ENCODE measurements at places on chromosomes 4 and X.

- no peak for DNase-seq
Observed at GRCh38 chr4:52472444-52472843, 186.7 kb downstream of the USP46 start.

- DNase-seq: no peak
Observed at GRCh38 chr4:75057369-75057768, 124.5 kb downstream of the PARM1 start.

DNA sequence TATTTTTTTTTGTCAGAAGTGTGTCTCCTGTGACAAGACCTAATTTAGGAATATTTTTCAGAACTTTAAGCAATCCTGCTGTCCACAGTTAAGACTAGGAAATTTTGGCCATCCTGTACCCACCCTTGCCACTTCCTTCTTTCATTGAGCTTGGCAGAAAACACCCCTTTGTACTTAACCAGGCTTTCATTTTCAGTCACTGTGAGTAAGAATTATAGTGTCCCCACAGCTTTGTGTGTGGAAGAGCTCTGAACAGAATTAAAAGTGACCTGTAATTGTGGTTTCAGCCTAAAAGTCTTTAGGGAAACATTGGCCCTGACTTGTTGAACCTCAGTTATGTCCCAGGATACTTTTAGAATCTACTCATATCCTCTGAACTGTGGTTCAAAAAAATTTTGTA, 153.7 kb upstream of the BMP3 start:
- no peak for DNase-seq

DNA sequence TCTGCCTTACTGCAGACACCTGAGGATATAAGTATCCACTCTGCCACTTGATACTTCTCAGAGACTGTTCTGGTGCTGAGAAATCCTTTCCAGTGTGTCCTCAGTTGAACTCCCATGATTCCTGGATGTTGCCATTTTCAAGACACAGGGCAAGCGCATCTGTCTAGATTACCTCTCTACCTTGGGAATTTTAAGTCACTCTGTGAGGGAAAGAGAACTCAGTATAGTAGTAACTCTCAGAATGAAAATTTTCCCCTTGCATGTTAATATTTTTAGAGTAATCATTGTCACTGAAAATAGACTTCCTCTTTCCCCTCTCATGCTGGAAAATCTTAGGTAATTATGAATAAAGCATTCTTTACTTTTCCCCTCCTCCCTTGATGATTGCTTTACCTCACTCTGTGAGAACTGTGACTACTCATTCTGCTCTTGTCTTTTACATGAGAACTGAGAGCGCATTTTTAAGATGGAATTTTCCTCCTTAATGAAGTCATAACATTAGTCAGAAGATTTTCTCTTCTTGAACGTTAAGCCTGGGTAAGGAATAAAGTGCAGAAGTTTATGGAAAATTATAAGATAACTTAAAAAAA, 45.0 kb downstream of the TET2 start:
- DNase-seq: no peak

GRCh38 chr4:6749340-6750171, 33.0 kb upstream of the KIAA0232 start:
- DNase-seq: no peak

DNA sequence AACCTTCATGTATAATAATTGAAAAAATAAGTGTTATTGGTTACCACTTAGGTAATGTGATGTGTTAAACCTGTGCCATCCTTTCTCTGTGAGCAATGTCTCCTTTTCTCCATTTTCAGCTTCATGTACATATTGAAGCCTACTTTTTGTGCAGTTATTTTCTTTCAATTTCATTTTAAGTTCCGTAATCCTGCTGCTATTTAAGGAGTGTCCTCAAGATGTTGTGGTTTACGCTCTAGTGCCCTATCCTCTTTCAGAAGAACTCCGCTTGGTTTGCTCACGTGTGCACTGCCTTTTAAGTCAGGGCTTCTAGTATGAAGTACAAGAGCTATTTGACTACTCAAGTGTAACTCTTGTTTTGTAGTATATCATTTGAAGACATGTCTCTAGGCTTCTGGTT, 2253.2 kb upstream of the TENM3 start:
- no peak for DNase-seq

DNA sequence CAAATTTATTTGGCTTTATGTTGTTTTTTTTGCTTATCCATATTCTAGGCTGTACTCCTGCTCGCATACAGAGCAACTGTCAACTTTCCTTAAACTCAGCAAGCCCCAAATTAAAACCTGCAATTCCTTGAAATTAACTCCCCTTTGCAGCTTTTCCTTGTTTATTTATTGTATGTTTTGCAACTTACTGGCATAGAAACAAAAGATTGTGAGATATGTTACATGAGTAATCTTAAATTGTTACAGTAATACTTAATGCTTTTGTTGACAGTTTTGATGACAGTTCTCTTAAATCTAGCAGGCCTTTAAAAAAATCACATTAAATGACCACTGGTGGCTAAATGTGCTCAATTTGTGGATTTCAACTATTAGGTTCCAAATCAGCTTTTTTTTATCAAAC, 4.5 kb downstream of the DDX3X start:
- no peak for DNase-seq

DNA sequence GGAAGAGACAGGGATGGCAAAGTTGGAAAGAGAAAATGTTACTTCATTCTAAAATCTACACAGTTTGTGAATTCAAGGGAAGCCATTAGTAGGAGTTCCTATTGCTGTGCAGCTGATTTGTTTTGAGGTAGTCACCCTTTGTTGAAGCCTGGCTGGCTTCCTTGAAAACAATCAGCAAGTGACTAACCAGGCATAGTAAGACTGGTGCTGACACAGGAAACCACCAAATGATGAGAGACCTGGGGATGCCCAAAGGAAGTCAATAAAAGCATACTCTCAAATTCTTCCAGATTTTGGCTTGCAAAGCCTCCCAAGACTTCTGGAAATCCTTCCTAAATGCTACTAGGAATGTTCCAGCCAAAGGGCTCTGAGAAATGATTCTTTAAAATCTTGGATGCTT, 23.9 kb upstream of the PRDM8 start:
- DNase-seq: no peak

DNA sequence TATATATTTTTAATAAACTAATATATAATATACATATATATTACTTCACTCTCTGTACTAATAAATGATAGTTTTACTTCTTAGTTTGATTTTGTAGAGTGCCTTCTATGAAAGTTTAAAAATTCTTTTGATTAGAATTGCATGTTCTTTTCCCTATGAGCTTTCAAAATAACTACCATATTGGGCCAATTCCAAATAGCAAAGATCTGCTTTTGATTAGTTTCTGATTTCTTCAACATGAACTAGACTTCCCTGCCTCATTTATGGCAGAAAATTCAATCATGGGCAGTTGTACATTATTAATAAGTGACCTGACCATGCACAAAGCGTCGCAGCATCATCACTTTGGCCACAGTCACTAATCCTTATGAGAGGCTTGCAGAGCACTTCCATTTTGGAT, 48.9 kb upstream of the TEX13A start:
- DNase-seq: no peak

DNA sequence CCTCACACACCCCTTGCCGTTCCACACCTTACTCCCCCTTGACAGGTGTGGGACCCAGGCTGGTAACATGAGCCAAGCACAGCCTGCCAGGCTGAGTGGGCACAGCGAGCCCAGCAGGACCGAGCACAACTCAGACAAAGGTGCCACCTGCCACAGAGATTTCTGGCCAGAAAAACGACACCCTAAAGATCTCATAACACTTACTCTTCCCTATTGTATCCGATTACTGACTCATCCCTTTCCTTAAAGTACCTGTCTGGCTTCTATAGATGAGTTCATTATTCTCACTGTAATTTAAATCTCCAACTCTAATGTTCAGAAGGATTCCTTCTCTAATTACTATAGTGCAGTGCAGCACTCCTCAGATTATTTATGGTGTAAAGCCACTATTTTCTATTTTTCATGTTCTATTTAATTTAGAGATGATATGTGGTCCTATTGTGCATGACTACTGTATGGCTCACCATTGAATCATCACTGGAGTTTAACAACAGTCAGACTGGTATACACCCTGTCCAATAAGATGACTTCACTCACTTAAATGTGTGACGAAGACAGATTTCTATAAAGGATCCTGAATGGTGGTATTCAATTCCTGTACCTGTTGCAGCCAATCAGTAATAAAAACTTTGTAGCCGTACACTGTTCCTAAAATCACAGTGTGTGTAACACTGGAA, 7.6 kb upstream of the SYTL5 start:
- no peak for DNase-seq

GRCh38 chr4:88467392-88467791, 10.5 kb downstream of the HERC5 start:
- DNase-seq: no peak
